Thymus (tissue), 14 donors: ENCODE measurements at places on chromosomes 4 and X. TPM values are rescaled to one million over a fixed set of nuclear protein-coding genes. Genes with fewer than 3 reads are reported as not detected.

Gene GABRE
- 13.4 TPM for polyA plus RNA-seq

Gene PRDM5
- 1.8 TPM for polyA plus RNA-seq

Gene SULT1B1
- 2.5 TPM for polyA plus RNA-seq

DNA sequence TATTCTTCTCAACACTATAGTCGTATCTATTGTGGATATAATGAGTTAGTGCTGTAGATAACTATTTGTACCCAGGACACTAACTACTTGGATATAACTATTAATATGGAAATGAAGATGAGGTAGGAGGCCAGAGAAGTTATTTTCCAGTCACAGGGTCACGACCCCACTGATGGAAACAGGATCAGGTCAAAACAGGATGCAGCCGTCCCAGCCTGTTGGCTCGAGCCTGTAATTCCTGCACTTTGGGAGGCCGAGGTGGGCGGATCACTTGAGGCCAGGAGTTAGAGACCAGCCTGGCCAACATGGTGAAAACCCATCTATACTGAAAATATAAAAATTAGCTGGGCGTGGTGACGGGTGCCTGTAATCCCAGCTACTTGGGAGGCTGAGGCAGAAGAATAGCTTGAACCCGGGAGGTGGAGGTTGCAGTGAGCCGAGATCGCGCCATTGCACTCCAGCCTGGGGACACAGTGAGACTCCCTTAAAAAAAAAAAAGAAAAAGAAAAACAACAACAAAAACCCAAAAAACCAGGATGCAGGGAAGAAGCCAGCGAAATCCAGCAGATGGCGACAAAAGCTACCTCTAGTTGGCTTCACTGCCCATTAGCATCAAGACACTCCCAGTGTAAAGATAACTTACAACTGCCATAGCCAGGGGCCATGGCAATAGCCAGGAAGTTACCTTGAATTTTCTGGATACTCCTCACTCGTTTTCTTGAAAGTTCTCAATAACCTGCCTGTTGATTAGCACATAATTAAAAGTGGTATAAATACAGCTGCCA lies 37.9 kb upstream of the NKAP start:
- DNase-seq = no peak
